ENCODE measurements at places on chromosomes 7 and 10.

GRCh38 chr7:69597278-69598076 lies 798 bp upstream of the AUTS2 start:
- DNase-seq = no peak

DNA sequence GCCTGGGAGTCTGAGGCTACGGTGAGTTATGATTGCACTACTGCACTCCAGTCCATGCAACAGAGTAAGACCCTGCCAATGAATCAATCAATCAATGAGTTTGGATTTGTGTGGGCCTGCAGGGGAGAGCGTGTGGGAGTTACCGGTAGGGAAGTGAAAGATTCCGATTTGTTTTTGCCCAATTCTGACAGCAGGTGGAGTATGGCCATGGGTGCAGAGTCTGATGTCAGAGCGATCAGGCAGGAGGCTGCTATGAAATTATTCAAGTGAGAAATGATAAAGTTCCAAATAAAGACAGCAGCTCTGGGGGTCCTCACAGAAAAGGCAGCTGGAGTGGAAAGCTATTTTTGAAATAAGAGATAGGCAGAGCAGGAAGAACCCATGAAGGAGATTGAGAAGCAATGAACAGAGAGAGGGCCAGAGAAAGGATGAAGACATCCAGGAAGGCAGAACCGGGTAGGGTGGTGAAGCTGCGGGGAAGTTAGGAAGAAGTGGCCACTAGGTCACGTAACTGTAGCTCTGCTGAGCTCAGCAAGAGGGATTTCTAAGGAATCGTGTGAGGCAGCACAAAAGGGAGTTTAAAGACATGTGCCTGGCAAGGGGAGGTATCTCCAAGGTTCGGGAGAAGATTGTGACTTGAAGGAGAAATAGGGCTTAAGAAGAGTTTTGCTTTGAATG lies 93.7 kb upstream of the NMT2 start:
- no peak for DNase-seq

DNA sequence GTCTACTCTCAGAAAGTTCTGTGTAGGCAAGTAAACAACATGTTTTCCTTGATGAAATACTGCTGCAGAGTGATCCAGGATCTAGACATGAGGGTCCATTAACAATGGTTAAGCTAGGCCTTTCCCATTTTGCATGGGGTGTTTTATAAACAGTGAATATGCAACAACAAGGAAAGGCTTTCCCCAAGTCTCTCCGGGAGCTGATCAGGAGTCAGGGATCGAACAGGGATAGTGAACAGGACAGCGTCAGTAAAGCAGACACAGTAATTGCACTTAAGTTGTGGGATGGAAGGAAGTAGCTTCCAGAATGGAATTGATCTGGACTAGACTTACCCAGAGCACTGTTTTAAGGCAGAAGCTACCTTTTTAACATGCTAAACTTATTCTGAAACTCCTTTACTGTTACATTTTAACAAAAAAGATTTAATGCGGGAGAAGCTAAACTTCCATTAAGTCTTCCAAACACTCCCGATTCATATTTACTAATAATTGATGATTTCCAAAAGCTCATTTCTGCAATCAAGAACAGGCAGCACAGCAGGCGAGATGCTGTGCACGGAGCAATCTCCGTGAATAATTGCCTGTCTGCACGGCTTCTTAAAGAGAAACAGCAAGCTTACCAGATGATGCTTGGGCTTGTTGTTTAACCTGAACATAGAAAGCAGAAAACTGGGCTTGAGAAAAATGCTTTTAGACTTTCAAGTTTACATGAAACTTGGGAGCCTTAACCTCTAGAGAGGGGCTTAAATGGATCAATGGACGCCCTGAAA lies 50.3 kb upstream of the DOCK1 start:
- DNase-seq = no peak

DNA sequence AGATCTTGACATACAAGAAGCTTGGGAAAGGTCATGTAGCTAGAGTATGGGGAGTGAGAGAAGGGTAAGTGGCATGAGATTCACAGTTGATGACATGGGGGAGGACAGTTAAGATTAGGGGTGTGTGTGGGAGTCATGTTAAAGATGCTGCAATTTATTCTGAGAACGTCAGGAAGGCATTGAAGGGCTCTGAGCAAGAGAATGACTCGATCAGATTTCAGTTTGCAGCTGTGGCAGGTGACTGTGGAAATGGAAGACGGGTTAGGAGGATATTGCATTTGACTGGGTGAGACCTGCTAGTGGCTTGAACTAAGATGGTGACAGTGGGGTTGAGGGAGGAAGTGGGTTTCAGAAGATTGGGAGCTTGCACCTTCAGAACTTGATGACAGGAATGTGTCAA lies 5.6 kb downstream of the CDC123 start:
- no peak for DNase-seq

GRCh38 chr7:135164357-135165061 lies 6.0 kb downstream of the CYREN start:
- no peak for DNase-seq

- no peak for DNase-seq
Measured at GRCh38 chr7:42292991-42293521, 56.0 kb upstream of the GLI3 start.

GRCh38 chr10:93149761-93150160 lies 76.1 kb downstream of the CYP26A1 start:
- DNase-seq = no peak

- DNase-seq = no peak
Measured at GRCh38 chr7:158702196-158702595, 2.4 kb downstream of the NCAPG2 start.

- no peak for DNase-seq
Measured at GRCh38 chr10:77077316-77077945, 560.2 kb downstream of the KCNMA1 start.

DNA sequence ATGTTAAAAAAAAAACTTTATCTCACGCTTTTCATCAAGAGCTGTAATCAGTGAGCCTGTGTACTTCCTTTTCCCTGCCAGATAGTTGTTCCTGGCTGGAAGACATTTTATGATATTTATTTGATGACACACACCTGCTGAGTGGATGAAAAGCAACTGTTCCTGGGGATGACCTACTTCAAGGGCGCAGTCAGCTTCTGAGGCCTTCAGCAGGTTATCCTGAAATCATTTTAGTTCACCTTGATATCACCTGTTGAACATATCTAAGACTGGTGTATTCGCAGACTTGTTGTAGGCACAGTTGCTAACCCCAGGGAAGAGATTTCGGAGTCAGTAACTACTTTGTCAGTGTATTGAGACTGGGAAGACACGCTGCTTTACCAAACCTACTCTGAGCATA lies 234.5 kb upstream of the TCF7L2 start:
- DNase-seq = no peak

DNA sequence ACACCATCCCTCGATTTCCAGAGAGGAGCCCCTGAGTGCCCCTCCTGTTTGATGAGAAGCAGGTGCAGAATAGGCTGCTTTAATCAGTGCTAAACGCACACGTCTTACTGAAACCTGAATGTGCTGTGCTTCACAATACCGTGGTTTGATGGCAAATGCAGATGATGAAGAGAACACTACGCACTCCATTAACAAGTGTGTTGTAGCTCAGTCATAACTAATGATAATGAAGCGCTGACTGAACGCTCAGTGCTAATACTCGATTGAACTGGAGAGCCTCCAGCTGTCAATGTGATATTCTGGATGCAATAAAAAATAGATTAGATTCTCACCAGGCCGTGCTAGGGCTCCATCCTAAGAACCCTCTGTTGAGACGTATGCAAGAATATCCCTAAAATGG lies 279.7 kb upstream of the PLPP4 start:
- no peak for DNase-seq

DNA sequence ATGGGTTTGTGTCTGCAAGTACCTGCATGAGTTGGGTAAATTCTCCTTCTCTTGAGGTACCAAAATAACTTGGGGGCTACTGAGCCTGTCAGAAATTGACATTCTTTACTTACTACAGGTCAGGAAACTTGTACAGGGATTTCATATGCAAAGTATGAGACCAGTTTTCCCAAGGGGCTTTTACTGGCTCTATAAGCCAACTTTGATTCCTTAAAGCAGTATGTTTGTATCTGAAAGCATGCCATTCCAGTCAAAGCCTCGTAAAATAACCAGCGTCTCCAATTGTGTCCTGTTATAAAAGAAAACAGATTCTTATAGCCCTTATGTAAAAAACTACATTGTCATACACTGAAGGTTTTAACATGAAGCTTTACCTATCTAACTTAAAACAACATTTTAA lies 90.2 kb downstream of the ZNF467 start:
- DNase-seq = no peak

- no peak for DNase-seq
Measured at GRCh38 chr10:4407783-4408182, 418.2 kb upstream of the AKR1E2 start.

DNA sequence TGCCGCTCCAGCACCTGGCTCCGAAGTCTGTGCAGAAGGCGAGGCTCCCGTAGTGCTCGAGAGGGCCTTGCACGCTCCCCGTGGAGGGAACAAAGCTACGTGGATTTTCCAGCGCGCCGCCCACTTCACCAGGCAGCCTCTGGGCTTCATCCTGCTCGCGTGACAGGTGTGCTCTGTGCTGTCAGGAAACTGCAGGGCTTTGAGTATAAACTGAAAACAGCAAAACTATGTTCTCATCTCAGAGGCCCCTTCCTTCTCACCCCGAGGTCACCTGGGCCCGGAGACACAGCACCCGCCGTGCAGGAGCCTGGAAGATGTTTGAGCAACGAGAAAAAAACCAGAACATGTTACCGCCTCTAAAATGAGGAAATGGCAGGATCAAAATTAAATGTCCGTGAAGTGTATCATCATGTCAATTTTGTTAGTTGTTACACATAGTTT lies 17.6 kb upstream of the GPR146 start:
- DNase-seq = no peak

GRCh38 chr7:28708033-28708951 lies 249.8 kb downstream of the TRIL start:
- no peak for DNase-seq

All from NCI-H774 (cell line).